T-cell (primary cell): ENCODE measurements at places on chromosomes 3 and 15. TPM values are rescaled to one million over a fixed set of nuclear protein-coding genes. Genes with fewer than 3 reads are reported as not detected.

Gene AGTR1
- not detected for total RNA-seq

Gene SAMD7
- total RNA-seq, result not detected

Gene GPR156
- not detected for total RNA-seq

Gene HSPBAP1
- total RNA-seq, result 17.7 TPM

Gene MCTP2
- total RNA-seq, result 16.5 TPM

Gene CCR2
- total RNA-seq, result 15.1 TPM

Gene ARGFX
- total RNA-seq, result not detected

Gene SLC35G2
- not detected for total RNA-seq

Gene SMAD6
- total RNA-seq, result 0.55 TPM

Gene APOD
- not detected for total RNA-seq

Gene FSTL1
- total RNA-seq, result 5.1 TPM
